ENCODE measurements at places on chromosomes 2 and 18. TPM values are rescaled to one million over a fixed set of nuclear protein-coding genes. Genes with fewer than 3 reads are reported as not detected.
A peak's percentile ranks its signal among the peaks of the same experiment; 100 is the strongest.

- ATAC-seq, result no peak
Measured at GRCh38 chr18:79329786-79330185, 65.9 kb upstream of the NFATC1 start.

MAP3K19 gene
- total RNA-seq, result 0.58 TPM

FSHR gene
- total RNA-seq, result 0.05 TPM

- peak; percentile 20 for ATAC-seq
Measured at GRCh38 chr2:77054938-77055337, 467.2 kb downstream of the LRRTM4 start.

DPP10 gene
- 7.4 TPM for total RNA-seq

GRCh38 chr18:5311301-5311989, 15.9 kb upstream of the ZBTB14 start:
- peak; percentile 93 for ATAC-seq

- peak; percentile 15 for ATAC-seq
Measured at GRCh38 chr2:234437642-234438304, 59.1 kb downstream of the ARL4C start.

GRCh38 chr2:181807526-181807925, 84.0 kb upstream of the ITPRID2 start:
- no peak for ATAC-seq

- ATAC-seq, result no peak
Measured at GRCh38 chr18:60649107-60649506, 276.5 kb upstream of the MC4R start.

DNA sequence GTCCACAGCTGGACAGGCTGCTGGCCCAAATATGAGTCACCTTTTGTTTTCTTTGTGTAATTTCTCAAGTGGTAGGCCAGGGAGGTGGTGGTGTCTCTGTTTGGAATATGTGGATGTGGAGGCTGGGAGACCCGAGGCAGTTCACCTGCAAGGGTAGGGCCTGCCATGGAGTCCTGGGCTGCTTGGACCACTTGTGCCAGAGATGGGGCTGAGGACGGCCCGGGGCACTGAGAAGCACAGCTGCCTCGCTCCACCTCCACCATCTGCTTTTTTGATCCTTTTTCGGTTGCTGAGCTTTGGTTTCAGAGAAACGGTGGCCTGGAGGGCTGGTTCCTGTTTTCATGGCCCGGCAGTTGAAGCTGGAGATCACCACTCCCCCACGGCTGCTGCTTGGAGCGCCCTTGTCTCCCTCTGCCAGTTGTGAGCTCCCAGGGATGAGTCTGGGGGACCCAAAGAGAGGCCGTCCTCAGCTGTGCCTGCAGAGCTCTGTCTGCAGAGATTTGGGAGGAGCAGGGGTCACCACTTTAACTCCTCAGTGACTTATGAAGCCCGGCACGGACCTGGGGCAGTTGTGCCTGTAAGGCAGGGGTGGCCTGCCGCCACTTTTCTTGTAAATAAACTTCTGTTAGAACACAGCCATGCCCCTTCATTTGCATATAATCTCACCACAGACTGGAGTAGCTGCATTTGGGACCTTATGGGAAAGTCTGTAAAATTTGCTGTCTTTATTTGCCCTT, 67.6 kb upstream of the MCFD2 start:
- ATAC-seq, result no peak

DNA sequence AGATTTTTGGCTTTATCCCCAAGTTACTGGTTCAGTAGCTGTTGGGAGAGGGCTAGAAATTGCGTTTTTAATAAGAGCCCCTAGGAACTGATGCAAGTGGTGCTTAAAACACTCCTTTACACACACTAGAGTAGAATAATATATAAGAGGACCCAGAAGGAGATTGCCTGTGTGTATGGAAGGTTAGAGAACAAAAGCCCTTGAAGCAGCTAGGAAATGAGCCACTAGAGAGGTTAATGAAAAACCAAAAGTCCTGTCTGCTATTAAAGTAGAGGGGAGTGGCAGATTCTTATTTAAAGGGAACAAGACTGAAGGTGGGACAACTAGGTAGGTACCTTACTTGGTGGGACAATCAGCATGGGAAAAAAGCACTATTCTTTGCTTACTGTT, 14.4 kb upstream of the SLC39A10 start:
- no peak for ATAC-seq

DNA sequence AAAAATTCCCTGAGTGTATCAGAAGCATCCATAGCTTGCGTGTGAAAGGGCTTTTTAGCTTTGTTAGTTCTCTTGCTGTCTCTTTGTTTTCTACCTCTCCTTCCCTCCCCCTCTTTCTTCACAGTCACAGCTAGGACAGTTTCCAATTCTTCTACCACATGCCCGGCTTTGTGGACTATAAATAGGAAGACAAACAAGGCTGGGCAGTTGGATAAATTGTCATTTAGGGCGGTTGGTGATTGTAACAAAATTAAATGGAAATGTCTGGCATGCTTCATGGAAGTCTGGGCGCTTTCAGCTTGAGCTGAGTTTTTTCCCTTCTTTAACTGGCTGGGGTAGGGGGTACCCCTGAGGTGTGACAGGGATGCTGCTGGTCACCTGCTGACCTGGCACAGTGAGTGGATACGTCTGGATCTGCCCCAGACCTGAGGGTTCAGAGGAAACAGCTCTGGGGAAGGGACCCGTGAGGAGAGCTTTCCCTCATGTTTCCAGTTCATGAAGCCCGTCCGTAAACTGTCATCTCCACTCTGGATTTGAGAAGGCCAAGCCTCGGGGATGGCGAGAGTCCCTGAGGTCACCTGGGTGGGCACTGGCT, 29.0 kb upstream of the GIGYF2 start:
- no peak for ATAC-seq

GRCh38 chr2:20501974-20502373, 55.1 kb downstream of the RHOB start:
- ATAC-seq, result peak; percentile 43

DNA sequence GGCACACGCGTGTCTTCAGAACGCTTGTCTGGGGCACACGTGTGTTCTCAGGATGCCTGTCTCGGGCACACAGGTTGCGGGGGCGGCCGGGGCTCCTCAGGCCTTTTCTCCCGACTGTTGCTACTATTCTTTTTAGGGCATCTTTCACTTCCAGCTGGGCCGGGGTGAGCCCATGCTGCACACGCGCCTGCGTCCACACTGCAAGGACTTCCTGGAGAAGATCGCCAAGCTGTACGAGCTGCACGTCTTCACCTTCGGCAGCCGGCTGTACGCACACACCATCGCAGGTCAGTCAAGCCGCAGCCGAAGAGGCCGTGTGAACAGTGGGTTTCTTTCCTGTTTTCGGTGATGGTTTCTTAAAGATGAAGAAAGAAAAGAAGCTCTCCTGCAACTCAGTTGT, 25.0 kb downstream of the CTDP1 start:
- no peak for ATAC-seq

GRCh38 chr18:22337833-22338232, 79.9 kb downstream of the CTAGE1 start:
- ATAC-seq, result no peak

NBAS gene
- 99.6 TPM for total RNA-seq

CCDC74A gene
- 2.3 TPM for total RNA-seq

ZBTB7C gene
- total RNA-seq, result 4.6 TPM

ORMDL1 gene
- total RNA-seq, result 63.6 TPM

- no peak for ATAC-seq
Measured at GRCh38 chr18:37844209-37844970, 278.8 kb upstream of the CELF4 start.
